ENCODE measurements at places on chromosomes 11 and 22.

- no peak for DNase-seq
Observed at GRCh38 chr11:44464741-44465140, 100.7 kb upstream of the CD82 start.

GRCh38 chr11:106479646-106480045 lies 402.2 kb downstream of the AASDHPPT start:
- DNase-seq, result no peak

- DNase-seq, result no peak
Observed at GRCh38 chr11:74102321-74102720, 68.5 kb downstream of the C2CD3 start.

GRCh38 chr11:46055371-46055770 lies 65.9 kb downstream of the PHF21A start:
- DNase-seq, result no peak

DNA sequence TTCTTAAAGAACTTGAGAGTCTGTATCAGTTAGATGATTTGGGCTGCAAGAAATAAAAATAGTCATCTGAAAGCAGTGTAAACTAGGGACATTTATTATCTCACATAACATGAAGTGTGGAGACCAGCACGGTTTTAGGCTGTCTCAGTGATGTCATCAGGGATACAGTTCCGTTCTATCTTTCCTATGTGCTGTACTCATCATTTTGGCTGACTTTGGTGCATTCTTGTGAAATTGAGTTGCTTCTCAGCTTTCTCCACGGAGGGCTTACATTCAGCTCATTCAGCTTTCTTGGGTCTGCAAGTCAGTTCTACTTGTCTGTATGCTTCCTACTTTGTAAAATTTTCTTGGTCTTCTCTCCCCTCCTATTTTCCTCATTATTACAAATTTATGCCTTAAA lies 51.8 kb upstream of the LIN7C start:
- no peak for DNase-seq

DNA sequence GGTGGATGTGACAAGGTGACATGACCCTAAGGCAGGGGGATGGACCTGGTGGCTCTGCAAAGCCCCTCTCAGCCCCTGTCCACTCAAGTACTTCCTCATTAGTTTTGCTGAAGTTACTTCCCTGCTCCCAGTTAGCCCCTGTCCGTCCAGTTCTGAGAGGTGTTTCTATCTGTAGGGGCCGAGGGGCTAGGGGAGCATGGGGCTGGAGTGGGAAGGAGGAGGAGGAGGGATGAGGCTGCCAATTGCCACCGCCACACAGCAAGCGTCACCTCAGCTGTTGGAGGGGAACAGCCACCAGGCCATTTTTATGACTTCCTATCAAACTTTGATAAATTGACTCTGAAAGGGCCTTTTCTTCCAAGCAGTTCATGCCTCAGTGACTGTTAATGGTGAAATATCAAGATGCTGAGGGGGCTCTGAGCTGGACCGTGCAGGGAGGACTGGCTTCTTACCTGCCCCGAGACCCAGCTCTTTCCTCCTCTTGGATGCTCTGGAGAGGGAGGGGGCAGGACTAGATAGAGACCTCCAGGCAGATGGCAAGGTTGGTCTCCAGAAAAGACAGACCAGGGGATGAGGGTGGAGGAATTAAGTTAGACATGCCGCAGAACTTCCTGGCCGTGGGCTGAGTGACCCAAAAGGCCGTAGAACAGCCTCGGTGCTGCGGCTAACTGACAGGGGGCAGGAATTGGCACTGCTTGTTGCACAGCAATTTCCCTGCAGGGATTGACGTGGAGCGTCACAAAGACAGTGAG lies 137.0 kb downstream of the ST3GAL4 start:
- no peak for DNase-seq

DNA sequence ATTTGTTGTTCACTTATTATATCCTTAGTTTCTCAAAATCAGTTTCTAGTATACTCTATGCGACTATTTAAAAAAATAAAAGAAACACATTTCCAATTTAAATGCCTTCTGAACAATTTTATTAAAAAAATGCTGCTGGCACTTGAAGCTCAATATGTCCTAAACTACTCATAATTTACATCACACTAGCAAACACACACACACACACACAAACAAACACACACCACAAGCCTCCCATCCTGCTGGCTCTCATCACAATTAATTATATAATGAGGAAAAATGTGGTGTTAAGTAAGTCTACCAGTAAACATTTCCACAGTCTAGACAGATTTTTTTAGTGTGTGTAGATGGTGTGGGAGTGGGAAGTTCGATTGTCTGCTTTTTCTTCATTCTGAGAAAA lies 350.3 kb downstream of the AASDHPPT start:
- no peak for DNase-seq

DNA sequence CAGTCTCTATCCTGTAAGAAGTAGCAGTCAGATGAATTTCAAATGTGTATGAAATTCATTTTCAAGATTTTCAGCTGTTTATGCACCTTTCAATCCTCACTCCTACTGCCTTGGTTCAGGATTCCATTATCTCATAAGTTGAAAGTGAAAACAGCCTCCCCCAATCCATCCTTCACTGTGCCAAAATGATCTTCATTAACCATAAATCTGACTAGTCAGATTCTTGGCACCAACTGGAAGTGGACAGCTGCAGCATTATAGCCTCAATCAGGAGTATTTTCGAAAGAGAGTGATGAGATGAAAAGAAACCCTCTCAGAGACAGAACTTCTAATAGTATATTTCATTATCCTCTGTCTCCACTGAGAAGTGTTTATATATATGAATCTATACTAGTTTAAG lies 365.3 kb upstream of the PDGFD start:
- DNase-seq, result no peak

DNA sequence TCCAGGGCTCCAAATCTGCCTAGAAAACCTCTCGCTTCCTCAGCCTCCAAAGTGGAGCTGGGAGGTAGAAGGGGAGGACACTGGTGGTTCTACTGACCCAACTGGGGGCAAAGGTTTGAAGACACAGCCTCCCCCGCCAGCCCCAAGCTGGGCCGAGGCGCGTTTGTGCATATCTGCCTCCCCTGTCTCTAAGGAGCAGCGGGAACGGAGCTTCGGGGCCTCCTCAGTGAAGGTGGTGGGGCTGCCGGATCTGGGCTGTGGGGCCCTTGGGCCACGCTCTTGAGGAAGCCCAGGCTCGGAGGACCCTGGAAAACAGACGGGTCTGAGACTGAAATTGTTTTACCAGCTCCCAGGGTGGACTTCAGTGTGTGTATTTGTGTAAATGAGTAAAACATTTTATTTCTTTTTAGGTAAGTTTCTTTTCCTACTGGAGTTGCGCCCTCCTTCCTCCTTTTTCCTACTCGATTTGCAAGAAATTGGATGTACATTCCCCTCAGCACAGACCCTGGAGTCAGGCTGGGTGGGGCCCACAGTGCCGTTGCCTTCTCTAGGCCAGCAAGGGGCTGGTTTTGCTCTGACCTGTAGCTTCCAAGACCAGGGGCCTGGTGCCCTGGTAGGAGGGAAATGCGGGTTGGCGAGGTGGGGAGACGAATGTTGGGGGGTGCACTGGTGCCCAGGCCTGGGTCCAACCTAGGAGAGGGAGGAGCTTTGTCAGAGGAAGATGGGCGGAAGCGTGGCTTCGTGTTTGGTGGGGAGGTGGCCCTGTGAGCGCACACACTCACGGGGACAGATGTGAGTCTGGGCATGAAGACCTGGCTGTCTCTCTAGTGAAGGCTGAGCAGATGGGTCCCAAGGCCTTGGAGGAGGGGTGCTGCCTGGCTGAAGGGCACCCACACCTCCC lies 50.6 kb downstream of the ST14 start:
- DNase-seq, result no peak

GRCh38 chr11:86782742-86783141 lies 17.6 kb upstream of the PRSS23 start:
- DNase-seq, result no peak

GRCh38 chr11:119807841-119808240 lies 78.8 kb upstream of the NECTIN1 start:
- DNase-seq, result no peak

DNA sequence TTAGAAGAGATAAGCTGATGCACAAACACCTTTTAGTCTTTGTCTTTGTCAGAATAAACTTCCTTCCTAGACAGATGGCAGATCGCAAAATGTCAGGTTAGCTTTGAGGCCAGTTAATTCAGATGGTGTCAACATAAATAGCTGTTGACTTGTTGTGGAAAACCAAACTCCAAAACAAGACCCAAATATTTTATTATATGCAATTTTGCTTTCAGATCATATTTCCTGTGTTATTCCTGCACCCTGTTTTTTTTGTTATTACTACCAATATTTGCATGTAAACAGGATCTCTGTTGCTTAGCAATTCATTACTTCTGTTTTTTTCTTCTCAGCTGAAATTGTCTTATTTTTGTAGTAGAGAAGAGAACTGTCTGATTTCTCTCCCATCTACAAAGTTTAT lies 316.0 kb downstream of the ETS1 start:
- no peak for DNase-seq

- DNase-seq, result no peak
Observed at GRCh38 chr11:128749974-128750373, 56.1 kb downstream of the FLI1 start.

GRCh38 chr11:7528514-7529049 lies 14.8 kb downstream of the PPFIBP2 start:
- no peak for DNase-seq

DNA sequence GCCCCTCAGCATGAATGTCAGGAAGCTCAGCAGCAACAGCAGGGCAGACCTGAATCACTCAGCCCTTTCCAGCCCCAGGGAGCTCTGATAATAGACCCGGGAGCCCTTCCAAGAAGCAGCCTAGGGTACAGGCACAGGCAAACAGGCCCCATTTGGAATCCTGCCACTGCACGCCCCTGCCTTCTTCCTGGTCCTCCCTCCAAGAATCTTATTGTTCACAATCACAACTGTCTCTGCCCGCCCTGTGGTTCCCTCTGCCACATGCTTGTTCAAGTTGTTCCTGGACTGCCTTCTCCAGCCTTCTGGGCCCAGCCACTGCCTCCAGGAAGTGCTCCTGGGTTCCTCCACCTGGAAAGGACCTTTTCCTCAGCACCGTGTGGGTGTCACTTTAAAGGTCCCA lies 54.6 kb downstream of the LRRC32 start:
- no peak for DNase-seq

DNA sequence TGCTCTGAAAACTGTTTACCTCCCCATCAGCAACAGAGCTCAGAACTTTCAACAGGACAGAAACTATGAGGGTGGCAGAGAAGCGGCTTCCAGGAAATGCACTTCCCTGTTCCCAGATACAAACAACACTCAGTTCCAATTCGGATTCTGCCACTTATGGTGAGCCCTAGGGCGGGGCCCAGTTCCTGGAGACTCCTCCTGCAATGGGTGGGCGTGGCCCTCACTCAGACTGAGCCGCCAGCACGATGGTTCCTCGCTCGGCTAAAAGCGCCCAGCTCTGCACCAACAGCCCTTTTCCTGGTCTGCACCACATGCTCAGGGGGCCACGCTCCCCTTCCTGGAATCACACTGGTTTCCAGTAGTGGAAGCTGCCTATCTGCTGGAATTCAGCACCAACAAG lies 314.1 kb downstream of the CTTN start:
- DNase-seq, result no peak

GRCh38 chr11:103079833-103080232 lies 12.1 kb downstream of the DCUN1D5 start:
- no peak for DNase-seq

- DNase-seq, result peak; percentile 15
Observed at GRCh38 chr22:43777286-43777685, 34.8 kb downstream of the EFCAB6 start.

- DNase-seq, result no peak
Observed at GRCh38 chr22:42347281-42347824, 76.9 kb upstream of the TCF20 start.

- DNase-seq, result no peak
Observed at GRCh38 chr11:115636753-115637527, 132.7 kb upstream of the CADM1 start.

DNA sequence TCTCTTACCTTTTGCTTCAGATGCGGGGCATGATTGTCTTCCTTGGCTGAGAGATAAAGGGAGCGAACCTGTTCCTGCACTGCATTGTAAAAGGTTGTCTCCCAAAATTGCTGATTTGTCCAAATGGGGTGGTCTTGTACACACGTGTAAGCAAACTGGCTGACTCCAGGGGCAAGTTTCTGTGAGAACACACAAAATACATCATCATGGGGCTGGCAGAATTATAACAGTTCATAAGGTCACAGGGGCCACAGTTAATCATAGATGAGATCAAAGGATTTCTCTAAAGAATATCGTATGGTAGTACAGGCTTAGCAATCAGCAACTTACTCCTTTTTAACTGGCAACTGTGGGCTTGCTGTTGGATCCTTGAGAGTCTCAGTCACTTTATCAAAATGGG lies 194.3 kb downstream of the SWAP70 start:
- DNase-seq, result no peak

- DNase-seq, result no peak
Observed at GRCh38 chr22:30531651-30532608, 14.6 kb downstream of the SEC14L6 start.

GRCh38 chr11:74311352-74311926 lies at the start of gene P4HA3:
TSS of gene P4HA3 (minus strand) at chr11:74311640. CDS start at chr11:74311611, 29 bp downstream.
- DNase-seq, result no peak
